ENCODE measurements at places on chromosomes 2 and 18.

GRCh38 chr2:229300790-229301189, 29.7 kb upstream of the PID1 start:
- no peak for DNase-seq

- no peak for DNase-seq
These were observed 37.0 kb downstream of the DAW1 start for GRCh38 chr2:227908266-227909054.

GRCh38 chr18:41043876-41044275, 911.2 kb upstream of the PIK3C3 start:
- no peak for DNase-seq

DNA sequence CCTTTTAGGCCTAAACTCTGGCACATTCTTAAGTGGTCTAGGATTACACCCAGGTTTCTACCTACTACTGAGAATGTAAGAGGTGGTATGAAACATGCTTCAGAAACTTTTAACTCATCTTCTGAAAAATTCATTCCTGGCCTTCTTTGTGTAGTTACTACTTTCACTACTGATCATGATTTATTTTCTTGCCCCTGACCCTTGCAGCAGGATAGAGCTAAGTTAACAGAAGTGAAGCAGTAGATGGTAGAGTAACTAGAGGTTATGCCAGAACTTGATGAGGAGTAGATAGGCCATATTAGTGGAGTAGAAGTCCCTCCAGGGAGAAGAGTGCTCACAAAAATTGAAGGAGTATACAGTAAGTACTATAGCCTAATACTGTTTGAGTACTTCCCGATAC, 75.5 kb upstream of the MSTN start:
- DNase-seq = no peak

GRCh38 chr18:32355896-32356295, 114.8 kb downstream of the GAREM1 start:
- DNase-seq = no peak

GRCh38 chr2:9617749-9618148, 13.0 kb downstream of the YWHAQ start:
- no peak for DNase-seq

- DNase-seq = no peak
These were observed 70.6 kb upstream of the WDR75 start for GRCh38 chr2:189370719-189371118.

DNA sequence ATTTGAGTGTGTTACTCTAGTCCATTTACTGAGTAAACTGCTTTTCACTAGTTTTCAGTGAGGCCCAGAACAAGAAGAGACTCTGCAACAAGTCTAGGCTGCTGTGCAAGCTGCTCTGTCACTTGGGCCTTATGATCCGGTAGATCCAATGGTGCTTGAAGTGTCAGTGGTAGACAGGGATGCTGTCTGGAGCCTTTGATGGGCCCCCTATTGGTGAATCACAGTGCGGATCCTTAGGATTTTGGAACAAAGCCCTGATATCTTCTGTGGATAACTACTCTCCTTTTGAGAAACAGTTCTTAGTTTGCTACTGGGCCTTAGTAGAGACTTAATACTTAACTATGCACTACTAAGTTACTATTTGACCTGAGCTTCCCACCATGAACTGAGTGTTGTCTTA, 150.2 kb downstream of the TMEFF2 start:
- DNase-seq = no peak

GRCh38 chr18:10402871-10403559, 51.4 kb upstream of the APCDD1 start:
- no peak for DNase-seq

DNA sequence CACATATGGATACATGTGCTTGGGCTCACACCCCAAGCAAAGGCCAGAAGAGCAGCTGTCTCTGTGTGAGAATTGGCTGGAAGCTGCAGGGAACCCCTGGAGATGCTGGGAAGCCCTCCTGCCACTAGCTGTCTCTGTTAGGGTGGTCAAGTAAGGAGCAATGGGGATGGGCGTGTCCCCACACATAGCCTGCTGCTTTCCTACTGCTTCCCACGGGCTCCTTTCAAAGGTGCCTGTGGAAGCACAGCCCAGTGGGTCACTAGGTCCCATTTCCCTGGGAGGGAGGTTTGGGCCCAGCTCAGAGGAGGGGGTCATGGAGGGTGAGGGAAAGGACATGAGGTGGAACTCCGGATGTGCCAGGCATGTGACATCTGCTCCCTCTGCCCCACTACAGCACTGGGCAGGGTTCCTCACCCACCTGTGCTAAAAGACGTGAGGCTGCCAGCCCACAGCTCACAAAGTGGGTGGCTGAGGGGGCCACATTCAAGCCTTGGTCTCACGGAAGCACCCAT, 24.4 kb upstream of the MAL start:
- DNase-seq = no peak

DNA sequence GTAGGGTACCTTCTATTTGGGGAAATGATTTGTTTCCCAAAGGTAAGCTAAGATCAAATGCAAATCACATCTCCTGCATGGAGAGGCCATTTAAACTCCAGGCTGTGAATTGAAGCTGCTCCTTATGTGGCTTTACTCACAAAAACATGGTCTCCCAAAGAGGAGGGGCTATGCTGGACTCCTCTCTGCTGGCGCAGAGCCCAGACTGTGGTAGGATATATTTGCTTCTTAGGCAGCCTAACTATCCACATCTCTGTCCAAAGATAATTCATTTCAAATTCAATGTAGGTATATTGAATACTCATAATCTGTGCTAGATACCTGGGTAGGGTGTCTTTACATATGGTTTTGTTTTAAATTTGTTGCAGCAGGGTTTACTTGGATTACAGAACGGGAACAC, 358.5 kb downstream of the ALK start:
- no peak for DNase-seq

DNA sequence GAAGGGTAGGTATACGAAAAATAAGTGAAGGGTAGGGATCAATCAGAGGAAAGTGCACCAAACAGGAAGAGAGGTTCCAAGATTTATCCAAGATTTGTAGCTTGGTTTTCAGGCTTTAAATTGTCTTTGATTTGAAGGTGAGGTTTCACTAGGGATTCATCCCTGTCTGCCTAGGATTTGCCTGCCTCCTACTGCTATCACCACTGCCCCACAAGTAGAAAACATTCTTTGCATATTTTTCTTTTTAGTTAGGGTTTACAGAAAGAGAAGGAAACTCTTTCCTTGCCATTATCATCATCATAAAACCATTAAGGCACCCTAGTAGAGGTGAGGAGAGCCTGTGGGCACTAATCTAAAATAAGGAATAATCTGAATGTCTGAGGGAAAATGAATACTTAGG, 45.8 kb upstream of the TANC1 start:
- DNase-seq = no peak

DNA sequence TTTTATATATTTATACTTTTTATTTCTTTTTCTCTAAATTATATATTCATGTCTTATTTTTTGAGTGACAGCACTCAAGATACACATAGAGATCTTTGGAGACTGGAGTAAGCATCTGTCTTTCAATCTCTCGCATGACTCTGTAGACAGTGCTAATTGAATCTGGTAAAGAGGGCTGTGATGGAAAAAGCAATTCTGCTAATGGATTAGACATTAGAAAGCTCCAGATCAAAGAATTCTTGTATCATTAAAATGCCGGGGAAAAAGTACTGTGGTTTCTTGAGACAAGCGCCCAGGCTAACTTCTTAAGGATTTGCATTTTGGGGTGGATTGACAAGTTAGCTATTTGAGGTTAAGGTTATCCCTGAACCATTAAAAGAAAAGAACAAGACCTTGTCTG, 383.1 kb upstream of the TNP1 start:
- DNase-seq = no peak

DNA sequence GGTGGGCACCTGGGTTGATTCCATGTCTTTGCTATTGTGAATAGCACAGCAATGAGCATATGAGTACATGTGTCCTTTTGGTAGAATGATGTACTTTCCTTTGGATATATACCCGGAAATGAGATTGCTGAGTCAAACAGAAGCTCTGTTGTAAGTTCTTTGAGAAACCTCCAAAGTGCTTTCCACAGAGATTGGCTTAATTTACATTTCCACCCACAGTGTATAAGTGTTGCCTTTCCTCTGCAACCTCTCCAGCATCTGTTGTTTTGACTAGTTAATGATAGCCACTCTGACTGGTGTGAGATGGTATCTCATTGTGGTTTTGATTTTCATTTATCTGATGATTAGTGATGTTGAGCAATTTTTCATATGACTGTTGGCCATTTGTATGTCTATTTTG, 194.8 kb downstream of the ZNF804A start:
- no peak for DNase-seq

GRCh38 chr2:209424199-209424701, 403 bp downstream of the MAP2 start:
- no peak for DNase-seq

DNA sequence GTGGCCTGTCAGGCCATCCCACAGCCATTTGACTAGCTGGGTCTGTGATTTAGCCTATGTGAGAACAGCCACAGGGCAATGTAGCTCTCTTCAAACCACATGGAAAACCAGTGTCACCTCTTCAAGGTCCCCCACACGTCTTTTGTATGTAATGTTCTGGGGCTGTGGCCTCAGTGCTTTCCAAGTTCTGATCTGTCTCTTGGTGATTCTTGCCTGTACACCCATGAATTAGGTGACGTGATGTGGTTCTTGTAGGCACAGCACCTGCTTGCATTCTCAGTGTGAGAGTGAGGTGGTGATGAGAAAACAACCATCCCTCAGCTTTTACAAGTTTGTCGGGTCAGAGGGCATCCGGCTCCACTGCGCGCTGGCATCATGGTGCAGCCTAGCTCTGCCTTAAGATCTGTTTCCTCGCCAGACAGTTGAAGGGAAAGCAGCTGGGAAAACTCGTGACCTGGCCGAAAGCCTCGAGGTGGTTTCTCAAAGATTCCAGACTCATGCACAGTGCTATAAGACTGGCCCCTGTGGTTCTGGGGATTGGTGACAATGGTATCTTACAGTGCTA, 125.8 kb downstream of the TANC1 start:
- DNase-seq = no peak

GRCh38 chr2:56681659-56682396, 498.0 kb downstream of the CCDC85A start:
- no peak for DNase-seq

- no peak for DNase-seq
These were observed 11.6 kb upstream of the NAB1 start for GRCh38 chr2:190637281-190637734.

DNA sequence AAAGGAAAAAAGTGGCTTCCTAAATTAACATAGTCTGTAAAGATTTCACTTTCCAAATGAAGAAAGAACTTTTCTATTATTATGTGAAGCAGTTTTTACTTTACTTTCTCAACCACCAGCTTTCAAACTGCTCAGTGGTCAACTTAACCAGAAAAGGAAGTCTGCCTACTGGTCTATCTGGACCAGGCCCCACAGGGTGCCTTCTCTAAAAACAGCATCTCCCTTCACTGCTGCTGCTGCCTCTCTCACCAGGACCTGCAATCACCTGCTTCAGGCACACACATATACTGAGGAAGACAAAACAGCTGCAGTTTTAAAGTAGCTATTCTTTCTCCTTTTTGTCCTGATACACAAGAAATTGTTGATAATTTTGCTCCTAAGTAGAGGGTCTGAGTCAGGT, 221.3 kb upstream of the DCC start:
- no peak for DNase-seq

DNA sequence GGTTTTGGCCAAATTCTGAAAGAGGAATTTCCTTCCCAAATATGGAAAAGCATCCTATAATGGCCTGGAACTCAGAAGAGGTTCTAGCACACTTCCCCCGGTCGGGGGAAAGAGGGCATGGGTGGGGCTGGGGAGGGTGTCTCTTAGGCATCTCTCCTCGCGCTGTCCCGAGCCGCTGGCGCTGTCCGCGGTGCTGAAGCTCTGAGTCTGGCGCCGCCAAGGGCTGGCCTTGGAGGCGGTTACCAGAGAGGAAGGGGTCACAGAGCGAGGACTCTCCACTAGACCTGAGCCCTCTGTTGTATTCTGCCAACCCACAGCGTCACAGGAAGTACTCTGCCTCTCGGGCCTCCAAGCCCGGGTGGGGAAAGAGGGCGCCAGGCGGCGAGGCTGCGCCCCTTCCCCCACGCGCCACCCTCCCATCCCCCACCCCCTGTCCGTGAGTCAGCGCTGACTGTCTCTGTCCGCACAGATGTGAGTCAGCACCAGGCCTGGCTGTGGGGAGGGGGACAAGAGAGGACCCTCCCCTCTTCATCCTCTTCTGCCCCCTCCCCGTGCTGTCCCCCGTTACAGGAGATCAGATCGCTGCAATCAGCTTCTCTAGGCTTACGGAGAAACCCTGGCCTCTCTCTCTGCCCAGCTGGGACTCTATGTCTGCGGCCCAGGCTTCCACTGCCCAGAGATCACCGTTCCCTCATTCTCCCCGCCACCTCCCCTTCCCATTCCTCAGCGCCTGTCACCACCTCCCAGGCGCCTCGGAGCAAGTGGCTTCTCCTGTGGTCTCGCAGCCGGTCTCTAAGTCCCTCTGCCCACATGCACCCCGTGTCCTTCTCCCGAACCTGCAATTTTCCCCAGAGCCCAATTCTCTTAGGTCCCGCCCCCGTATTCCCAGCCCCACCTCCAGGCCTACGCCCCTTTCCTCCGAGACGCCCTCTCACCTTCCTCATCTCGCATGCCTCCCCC, 779 bp downstream of the PTPRN start:
- DNase-seq = peak; percentile 18

DNA sequence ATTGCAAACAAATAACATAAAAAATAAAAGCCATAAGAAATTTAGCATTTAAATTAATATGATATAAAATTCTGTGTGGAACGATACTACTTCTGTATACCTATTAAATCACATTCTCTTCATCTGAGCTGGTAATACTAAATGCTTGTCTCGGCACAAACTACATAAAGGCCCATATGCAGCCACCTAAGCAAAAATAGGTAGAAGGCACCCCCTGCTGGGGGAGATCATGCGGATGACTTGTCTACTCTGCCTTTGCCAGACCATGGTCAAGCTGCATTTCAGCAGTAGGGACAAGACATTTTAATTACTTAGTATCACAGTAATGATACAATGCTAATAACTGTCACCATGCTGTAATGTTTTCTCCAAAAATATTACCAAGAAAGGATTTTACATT, 108.0 kb downstream of the CDH19 start:
- no peak for DNase-seq

GRCh38 chr2:151052850-151053660, 208.6 kb downstream of the RBM43 start:
- no peak for DNase-seq

DNA sequence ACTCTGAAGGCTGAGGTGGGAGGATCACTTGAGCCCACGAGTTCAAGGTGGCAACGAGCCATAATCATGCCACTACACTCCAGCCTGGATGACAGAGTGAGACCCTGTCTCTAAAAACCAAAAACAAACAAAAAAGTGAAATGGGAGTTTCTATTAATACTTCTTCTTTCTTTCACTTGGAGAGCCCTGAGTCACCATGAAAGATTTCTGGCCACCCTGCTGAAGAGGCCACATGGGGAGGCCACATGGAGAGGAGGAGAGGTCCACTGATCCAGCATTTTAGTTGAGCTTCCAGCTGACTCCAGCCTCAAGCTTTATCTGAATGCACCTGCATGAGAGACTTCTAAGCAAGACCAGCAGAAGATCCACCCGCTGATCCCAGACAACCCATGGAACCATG, 74.2 kb upstream of the LAPTM4A start:
- DNase-seq = no peak

DNA sequence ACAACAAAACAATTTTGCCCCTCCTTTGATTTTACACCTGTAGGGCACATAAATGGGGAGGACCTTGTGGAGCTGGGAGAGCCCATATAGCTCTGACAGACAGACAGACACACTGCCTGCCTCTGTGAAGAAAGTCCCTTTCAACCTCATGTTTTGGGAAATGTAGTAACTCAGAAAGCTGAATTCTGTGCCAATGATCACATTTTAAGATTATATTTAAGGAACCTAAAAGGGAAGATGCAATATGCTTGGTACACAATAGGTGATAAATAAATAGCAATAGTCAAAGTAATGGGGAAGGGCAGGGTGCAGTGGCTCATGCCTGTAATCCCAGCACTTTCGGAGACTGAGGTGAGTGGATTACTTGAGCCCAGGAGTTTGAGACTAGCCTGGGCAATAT, 446.4 kb upstream of the ID2 start:
- no peak for DNase-seq
